ENCODE measurements at places on chromosomes 16 and 17.

DNA sequence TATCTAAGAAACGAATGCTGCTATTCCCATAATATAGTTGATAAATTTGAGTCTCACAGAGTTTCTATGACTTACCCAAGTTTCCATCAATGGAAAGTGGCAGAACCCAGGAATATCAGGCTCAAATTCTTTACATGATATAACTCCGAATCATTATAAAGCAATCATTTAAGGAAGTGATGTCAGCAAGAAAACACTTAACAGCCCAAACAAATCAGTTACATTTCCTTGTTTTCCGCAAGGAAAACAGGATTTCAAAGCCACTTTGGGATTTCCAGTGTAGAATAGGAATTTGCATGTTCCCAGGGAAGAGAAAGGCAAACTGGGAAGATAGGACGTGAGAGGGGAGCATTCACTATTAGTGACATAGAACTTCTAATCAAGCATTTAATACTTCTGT, 311.4 kb upstream of the GOT2 start:
- DNase-seq = no peak

DNA sequence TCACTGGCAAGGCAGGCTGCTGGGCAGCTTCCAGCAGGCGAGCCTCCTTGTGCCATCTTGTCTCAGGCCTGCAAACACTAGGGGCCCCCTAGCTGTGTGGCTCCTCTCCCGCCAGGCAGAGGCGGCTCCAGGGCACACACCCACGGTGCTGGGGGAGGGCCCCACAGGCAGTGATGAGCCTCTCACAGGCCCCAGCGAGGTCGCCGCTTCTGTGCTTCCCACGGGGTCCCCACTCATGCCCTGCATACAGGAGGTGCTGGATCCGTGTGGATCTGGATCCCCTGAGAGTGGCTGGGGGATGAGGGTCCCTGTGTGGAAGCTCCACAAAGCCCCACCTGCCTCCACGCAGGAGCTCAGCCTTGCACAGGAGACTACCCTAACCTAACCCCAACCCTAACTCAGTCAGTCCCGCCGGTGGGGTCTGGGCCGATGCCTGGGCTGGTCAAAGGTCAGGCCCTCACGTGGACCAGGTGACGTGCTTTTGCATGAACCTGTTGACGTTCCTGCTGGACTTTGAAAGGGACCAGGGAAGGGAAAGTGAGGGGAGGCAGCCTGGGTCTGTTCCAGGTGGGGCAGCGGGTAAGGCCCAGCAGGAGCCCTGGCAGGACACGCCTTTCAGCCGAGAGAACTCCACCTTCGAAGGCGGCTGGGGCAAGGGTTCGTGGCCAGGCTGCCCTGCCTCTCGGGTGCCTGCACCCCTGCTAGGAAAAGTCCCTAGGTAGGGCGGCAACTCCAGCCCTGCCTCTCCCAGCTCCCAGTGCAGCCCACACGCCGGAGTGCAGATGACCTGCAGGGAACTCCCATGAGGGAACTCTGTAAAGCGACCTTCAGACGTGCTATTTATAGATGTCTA, 5.2 kb downstream of the SECTM1 start:
- no peak for DNase-seq

DNA sequence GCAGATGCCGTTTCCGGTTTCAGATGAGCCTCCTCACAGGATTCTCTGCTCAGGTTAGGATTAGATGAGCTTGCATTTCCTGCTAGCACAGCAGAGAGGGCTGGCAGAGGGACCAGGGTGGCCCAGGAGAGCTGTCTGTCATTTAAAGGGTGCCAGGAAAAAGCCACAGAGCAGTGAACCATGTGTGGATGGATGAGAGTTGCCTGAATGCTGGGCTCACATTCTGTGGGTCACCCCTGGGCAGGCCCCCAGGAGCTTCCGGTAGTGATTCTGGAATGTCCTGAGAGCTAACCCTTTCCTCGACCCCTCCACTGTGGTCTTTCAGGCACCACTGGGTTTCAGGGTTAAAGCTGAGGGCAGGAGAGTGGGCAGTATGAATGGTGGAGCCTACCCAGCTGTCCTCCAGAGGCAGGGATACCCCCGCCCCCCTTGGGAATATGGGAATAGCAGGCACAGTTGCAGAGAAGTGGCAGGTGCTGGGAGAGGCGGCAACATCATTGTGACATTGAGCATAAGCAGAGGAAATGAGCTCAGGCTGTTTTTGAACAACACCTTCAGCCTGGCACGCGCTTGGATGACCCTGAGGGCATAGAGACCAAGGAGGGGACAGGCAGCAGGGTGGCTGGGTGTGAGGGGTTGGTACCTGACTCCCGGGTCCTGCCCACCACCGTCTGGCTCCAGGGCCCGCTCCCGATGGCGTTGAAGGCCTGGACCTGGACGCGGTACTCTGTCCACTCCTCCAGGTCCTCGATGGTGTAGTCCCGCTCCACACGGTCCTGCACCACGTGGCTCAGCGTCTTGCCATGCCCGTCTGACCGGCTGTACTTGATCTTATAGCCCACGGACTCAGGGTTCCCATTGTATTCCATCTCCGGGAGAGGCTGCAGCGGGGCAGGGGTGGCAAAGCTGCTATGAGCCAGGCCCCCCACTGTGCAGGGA, 83.0 kb upstream of the CDC42EP4 start:
- no peak for DNase-seq

- no peak for DNase-seq
Observed at GRCh38 chr16:67151431-67152097, 766 bp upstream of the B3GNT9 start.

DNA sequence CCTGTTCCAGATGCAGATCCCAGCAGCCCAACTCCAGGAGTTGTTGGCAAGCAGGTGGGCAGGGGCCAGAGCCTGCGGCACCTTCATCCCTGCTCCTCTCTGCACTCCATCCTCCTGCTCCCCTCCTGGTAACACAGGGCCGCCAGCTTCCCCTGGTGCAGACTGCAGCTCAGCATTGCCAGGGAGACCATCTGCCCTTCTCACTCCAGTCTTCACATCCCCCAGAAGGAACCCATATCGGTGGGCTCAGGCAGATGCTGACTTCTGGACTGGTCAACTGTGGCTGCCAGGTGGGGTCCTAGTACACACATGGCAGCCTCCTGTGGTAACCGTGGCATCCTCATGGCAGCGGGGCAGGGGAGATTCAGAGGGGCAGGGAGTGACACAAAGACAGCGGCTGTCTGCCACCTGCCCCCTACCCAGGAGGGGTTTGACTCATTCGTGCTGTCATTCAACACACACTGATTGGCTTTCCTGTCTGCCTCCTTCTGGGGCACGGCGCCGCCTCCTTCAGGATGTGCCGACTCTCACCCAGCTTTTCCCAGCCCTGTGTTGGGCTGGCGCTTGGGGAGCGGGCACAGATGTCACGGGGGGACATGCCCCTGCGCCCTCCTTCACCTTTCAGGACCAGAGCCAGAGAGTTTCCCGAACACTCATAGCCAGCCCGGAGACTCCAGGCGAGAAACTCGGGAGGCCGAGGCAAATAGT, 120.9 kb downstream of the CMIP start:
- DNase-seq = no peak

GRCh38 chr16:22327446-22327775, 30.2 kb downstream of the POLR3E start:
- DNase-seq = no peak

GRCh38 chr17:1627182-1627981, 1.3 kb downstream of the SLC43A2 start:
- DNase-seq = no peak

- DNase-seq = no peak
Observed at GRCh38 chr17:16999931-17000625, 28.2 kb upstream of the TNFRSF13B start.

GRCh38 chr16:68086336-68086841, 1.2 kb downstream of the NFATC3 start:
- DNase-seq = no peak

DNA sequence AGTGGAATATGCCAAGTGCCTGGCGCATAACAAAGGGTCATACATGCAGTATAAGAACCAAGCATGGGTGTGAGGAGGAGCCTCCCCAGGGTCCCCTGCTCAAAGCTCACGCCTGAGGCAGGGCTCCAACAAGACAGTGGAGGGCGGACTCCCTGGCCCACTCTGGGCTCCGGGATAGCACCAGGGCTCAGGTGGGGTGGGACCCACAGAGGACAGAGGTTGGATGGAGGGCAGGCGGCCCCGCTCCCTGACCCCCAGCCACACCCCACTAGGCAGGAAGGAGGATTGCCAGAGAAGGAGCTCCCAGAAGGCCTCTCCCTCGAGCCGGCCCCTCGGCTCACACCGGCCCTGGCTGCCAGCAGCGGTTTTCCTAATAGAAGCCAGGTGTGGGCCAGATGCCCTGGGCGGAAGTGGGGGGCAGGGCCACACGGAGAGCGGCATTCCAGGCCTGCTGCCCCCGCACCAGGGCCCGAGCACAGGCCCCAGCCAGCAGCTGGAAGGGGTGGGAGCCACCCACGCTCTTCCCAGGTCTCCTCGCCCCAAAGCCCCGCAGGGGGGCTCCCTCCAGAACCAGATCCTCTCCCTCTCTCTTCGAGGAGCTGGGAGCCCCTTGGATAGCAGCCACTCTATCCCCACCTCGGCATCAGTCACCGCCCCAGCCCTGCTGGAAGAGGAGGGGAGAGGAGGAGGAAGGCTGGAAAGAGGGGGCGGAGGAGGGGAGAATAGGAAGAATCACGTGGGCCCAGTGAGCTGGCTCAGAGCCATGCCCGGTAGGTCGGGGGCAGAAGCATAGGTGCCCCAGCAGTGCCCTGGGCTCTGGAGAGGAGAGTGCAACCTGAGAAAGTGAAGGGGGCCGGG, 21.0 kb downstream of the VASN start:
- no peak for DNase-seq

GRCh38 chr17:78892520-78892919, 10.5 kb downstream of the CEP295NL start:
- no peak for DNase-seq

- no peak for DNase-seq
Observed at GRCh38 chr16:66972983-66973382, 11.9 kb downstream of the CES3 start.

DNA sequence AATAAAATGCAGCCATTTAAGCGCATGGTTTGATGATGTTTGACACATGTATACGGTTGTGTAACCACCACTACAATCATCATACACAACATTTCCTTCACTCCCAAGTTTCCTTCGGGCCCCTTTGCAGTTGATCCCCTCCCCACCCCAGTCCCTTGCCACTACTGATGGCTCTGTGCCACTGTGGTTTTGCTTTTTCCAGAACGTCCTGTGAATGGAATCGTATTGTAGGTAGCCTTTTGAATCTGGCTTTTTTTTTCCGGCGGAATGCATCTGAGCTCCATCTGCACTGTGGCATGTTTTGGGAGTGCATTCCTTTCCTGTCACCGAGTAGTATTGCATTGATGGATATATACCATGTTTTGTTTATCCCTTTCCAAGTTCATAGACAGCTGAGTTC, 15.1 kb upstream of the MAP2K3 start:
- no peak for DNase-seq

DNA sequence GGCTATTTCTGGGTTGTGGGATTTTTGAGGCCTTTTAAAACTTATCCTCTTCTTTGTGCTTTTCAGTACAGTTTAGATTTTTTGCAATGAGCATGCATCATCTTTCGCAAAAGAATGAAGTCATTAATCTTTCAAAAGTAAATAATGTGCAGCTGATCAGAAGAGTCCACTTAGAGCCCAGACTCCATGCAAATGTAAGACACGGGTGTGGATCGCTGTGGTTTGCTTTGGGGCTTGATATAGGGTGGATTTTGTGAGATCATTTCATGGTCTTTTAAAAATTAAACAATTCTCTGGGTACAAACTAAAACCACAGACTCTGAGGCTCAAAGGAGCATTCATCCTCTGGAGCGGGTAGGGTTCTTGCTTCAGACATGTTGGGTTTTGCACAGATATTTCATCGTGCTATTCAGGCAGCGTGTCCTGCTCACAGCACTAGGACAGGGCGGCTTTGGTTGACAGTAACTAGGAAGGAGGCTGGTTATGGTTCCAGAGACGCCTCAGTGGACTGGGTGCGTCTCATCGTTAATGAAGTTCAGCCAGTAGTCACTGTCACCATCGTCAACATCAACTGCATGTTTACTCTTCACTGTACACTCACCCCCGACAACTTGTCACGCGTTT, 129.4 kb upstream of the PLCG2 start:
- no peak for DNase-seq

DNA sequence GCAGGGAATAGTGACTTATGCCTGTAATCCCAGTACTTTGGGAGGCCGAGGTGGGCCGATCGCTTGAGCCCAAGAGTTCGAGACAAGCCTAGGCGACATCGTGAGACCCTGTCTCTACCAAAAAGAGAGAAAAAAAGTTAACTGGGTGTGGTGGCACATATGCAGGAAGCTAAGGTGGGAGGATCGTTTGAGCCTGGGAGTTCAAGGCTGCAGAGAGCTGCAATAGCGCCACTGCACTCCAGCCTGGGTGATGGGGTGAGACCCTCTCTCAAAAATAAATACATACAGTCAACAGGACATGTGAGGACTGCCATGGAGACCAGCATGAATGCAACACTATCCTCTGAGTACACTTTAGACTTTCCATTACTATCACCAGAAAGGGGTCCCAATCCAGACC, 15.4 kb upstream of the ST6GALNAC2 start:
- DNase-seq = no peak

GRCh38 chr17:62998665-62999393, 32.8 kb downstream of the TANC2 start:
- no peak for DNase-seq

DNA sequence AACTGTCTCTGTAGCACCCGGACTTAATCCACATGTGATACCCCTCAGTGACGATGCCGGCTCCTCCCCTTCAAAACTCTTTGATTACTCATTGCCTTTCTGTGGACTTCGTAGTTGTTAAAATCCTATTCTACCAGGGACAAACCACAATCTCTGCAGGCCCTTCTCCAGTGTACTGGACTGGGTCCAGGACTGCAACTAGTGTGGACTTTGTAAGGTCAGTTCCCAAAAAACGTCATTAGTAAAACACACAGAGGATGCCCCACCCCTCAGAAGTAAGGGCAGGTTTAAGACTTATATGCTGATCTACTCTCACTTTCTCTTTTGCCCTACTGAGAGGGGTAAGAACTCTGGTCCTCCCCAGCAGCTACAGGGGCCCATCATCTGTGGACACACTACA, 10.5 kb upstream of the NUDT7 start:
- DNase-seq = no peak

DNA sequence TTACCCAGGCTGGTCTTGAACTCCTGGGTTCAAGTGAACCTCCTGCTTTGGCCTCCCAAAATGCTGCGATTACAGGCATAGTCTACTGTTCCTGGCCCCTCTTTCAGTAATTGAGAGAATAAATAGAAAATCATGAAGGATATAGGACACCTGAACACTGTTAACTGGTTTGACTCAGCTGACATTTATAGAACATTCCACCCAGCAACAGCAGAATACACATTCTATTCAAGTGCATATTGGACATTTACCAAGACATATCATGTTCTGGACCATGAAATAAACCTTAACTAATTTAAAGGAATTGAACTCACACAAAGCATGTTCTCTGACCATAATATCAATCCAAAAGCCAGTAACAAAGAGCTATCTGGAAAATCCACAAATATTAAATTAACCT, 19.8 kb upstream of the BAIAP2 start:
- no peak for DNase-seq

DNA sequence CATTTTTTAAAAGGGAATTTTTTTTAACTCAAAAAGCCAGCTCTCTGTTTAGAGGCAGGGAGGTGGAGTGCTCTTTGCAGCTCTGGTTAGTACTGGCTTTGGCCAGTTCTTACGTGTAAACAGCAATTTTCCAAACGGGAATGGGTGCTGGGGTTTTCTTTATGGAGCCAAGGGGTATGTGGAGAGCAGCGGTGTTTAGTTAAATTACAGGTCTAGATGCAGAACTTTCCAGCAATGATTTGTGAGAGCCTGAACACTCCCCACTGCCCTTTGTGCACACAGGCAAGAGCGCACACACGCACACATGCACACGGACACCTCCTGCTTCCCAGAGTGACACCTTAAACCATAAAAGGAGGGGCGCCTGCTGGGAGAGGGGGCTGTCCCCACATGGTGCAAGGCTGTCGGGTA, 140.2 kb downstream of the MSI2 start:
- no peak for DNase-seq
